ENCODE measurements at places on chromosomes 11 and 22.

DNA sequence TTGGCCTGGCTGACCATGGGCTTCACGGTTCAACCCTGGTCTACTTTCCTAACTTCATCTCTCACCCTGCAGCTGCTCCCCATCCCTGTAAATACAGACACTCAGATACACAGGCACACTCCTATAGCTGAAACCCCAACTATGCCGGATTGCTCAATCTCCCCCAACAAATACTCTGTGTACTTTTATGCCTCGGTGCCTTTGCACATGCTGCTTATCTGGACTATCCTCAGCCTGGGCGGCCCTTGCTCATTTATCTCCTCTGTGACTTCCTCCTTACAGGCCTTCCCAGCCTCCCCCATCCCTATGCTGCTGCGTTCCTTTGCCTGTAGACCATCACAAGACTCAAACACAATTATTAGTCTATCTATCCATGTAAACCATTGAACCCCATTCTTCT, 76.6 kb downstream of the PKNOX2 start:
- no peak for DNase-seq

GRCh38 chr11:128271401-128271800, 316.0 kb downstream of the ETS1 start:
- peak; percentile 67 for DNase-seq

DNA sequence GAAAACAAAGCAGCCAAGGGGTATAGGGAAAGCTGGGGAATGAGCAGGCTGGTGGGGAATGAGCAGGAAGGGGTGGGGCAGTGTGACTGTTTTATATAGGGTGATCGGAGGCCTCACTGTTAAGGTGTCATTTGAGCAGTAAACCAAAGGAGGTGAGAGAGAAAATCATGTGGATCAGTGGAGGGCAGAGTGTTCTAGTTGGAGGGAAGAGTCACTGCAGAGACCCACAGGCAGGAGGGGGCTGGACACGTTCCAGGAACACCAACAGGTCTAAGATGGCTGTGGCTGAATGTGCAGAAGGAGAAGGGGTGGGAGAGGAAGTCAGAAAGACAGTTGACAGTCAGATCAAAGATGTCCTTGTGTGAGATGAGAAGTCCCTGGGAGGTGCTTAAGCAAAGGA, 103.8 kb downstream of the ENTHD1 start:
- no peak for DNase-seq

DNA sequence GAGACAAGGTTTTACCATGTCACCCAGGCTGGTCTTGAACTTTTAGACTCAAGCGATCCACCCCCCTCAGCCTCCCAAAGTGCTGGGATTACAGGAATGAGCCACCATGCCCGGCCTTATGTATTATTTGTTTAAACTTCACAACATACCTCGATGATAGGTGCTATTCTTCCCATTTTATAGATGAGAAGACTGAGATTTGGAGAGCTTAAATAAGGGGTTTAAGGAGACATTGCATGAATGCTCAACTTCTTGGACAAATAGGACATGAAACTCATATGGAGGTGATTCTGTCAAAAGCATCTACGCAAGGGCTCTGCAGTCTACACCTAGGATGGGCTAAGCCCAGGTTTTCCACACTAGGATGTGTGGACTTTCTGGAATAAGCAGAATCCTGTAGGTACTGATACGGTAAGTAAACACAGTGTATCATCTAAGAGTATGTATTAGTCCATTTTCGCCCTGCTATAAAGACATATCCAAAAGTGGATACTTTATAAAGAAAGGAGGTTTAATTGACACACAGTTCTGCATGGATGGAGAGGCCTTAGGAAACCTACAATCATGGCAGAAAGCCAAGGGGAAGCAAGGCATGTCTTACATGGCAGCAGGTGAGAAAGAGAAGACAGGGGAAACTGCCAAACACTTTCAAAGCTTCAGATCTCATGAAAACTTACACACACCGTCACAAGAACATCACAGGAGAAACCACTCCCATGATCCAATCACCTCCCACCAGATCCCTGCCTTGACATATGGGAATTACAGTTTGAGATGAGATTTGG, 62.8 kb upstream of the CAPRIN1 start:
- DNase-seq: no peak

DNA sequence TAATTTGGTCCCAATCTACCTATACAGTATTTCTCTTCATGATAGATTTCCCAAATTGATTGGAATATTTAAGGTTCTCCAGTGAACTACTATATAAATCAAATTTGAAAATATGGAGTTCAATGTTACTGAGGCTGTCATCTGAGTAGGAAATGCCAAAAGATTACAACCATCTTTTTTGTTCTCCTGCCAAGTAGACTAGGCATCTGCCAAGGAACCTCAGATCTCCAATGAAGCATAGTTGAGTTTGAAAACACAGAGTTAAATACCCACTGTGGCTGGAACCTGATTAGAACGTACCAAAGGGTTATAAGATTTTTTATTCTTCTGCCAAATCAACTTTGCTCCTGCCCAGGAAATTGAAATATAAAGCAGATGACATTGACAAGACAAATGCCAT, 330.9 kb downstream of the CNTN5 start:
- DNase-seq: no peak

GRCh38 chr11:58573451-58574104, 2.1 kb downstream of the LPXN start:
- DNase-seq: peak; percentile 62

DNA sequence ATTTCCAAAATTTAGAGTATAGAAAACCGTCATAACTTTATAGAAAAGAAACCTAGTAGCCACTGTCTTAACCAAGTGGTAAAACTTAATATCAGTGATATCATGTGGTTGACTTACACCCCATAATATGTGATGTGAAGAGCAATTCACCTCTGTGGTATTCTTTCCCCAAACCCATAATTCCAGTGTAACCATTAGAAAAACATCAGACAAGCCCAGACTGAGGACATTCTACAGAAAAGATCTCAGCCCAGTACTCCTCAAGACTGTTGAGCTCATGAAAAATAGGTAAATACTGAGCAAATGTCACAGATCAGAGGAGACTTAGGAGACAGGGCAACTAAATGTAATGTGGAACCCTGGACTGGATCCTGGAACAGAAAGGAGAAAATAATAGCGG, 134.6 kb downstream of the PGR start:
- DNase-seq: no peak

- no peak for DNase-seq
Observed at GRCh38 chr11:76683161-76684095, 12.9 kb upstream of the LRRC32 start.

All from central memory CD4-positive, alpha-beta T cell (primary cell).